ENCODE measurements at places on chromosomes 2 and 18. TPM values are rescaled to one million over a fixed set of nuclear protein-coding genes. Genes with fewer than 3 reads are reported as not detected.

DNA sequence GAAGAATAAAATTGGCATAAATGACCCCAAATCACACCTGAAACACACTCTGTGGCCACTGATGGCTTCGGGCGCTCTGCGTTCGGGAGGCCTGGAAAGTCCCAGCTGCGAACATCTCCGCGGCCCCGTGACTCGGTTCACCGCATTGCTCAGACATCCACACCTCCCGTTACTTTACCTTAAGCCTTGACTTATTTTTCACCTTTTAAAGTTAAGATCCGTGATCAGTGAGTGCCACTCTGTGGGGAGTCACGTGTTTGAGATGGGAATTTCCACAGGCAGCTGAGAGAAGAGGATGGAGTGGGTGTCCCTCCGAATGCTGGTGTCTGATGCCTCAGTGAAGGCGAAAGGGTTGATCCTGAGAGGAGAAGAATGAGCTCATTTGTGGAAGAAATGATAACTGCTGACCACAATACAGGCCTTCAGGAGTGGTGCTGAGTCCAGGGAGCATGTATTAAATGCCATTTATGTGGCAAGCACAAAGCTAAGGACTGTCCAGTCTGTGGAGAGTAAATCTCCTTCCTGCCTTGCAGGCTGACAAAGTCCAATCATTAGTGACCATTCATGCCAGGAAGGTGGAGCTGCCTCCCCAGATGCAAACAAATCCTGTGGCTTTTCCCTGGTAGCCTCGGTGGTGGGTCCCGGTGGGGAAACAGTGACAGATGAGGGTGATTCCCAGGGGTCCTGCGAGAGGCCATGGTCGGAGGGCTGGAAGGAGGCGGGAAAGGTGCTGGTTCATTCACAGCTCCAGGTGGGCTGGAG, 168.8 kb downstream of the RTP5 start:
- no peaks in the 10 kb centered on the region for H3K4me1 ChIP-seq
- no peak for DNase-seq
- H3K36me3 ChIP-seq: no peaks in the 10 kb centered on the region
- H3K27ac ChIP-seq: no peak overlapping the region
- H3K4me3 ChIP-seq: no peak overlapping the region
- peaks cover 24% of the 10 kb centered on the region for H3K27me3 ChIP-seq

- no peak overlapping the region for H3K4me3 ChIP-seq
- peaks cover 36% of the 10 kb centered on the region for H3K4me1 ChIP-seq
- H3K36me3 ChIP-seq: no peaks in the 10 kb centered on the region
- H3K27ac ChIP-seq: peak overlapping the region; percentile 31
- DNase-seq: peak; percentile 80
- H3K27me3 ChIP-seq: no peaks in the 10 kb centered on the region
Measured at GRCh38 chr2:61620244-61621159, 82.3 kb upstream of the XPO1 start.

- DNase-seq: no peak
- H3K27me3 ChIP-seq: no peaks in the 10 kb centered on the region
- H3K36me3 ChIP-seq: no peaks in the 10 kb centered on the region
Measured at GRCh38 chr2:130387071-130387400, 31.2 kb downstream of the PTPN18 start.

The SESTD1 gene
- 23.1 TPM for total RNA-seq
